Activated naive CD4-positive, alpha-beta T cell treated with anti-CD3 and anti-CD28 coated beads for 36 hours (primary cell): ENCODE measurements at places on chromosomes 2 and 18. TPM values are rescaled to one million over a fixed set of nuclear protein-coding genes. Genes with fewer than 3 reads are reported as not detected.

Gene C2orf15
- total RNA-seq = 1.4 TPM

Gene PLGLB2
- not detected for total RNA-seq

Gene IL1R2
- 10.5 TPM for total RNA-seq

Gene M1AP
- total RNA-seq = 0.10 TPM

Gene STARD6
- total RNA-seq = not detected

Gene HOXD3
- not detected for total RNA-seq

Gene SYT4
- not detected for total RNA-seq

Gene TMEM37
- not detected for total RNA-seq

Gene PDE11A
- not detected for total RNA-seq

Gene COBLL1
- not detected for total RNA-seq

Gene VWC2L
- total RNA-seq = not detected

Gene TUBA4A
- total RNA-seq = 116 TPM

Gene TMEM131
- 18.5 TPM for total RNA-seq

Gene SDC1
- 0.67 TPM for total RNA-seq

Gene DYSF
- 0.05 TPM for total RNA-seq

Gene CYS1
- total RNA-seq = not detected

Gene CD226
- 19.4 TPM for total RNA-seq

Gene UGT1A9
- not detected for total RNA-seq

Gene HSBP1L1
- total RNA-seq = 14.2 TPM

Gene ASPRV1
- 0.41 TPM for total RNA-seq

Gene LONRF2
- total RNA-seq = not detected

Gene DIS3L2
- total RNA-seq = 32.4 TPM

Gene MRPS9
- total RNA-seq = 45.3 TPM

Gene SH3RF3
- total RNA-seq = 2.0 TPM

Gene IL37
- not detected for total RNA-seq

Gene ANKRD62
- total RNA-seq = not detected

Gene IL1F10
- total RNA-seq = not detected
